LoVo (cell line): ENCODE measurements at places on chromosomes 3 and 15.
A peak's percentile ranks its signal among the peaks of the same experiment; 100 is the strongest.

- DNase-seq: no peak
These were observed 465.1 kb upstream of the CFAP20DC start for GRCh38 chr3:59514865-59515482.

GRCh38 chr15:96849271-96849900 lies 518.9 kb downstream of the NR2F2 start:
- no peak for DNase-seq

- DNase-seq: peak; percentile 62
These were observed 11.0 kb upstream of the PDCD6IP start for GRCh38 chr3:33787328-33788009.

DNA sequence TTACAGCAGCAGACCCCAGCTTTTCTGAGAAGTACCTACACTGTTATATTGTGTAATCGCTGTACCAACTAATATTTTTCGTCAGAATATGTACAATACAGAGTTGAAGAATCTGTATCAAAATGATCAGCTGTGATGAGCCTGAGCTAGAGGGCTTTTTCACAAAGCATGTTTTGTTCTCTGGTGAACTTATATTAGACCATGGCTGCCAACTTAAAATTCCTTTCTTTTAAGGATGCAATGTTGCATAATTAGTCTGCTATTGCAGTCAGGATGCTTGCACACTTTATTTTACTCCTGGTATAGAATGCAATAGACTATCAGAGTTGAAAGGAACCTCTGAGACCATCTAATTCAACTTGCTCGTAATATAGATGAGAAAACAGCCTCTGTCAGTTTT lies 127.8 kb downstream of the RBMS3 start:
- no peak for DNase-seq

- DNase-seq: no peak
These were observed 33.5 kb downstream of the TUSC7 start for GRCh38 chr3:116743062-116743461.

- DNase-seq: no peak
These were observed 25.6 kb upstream of the VPS8 start for GRCh38 chr3:184786280-184786941.

DNA sequence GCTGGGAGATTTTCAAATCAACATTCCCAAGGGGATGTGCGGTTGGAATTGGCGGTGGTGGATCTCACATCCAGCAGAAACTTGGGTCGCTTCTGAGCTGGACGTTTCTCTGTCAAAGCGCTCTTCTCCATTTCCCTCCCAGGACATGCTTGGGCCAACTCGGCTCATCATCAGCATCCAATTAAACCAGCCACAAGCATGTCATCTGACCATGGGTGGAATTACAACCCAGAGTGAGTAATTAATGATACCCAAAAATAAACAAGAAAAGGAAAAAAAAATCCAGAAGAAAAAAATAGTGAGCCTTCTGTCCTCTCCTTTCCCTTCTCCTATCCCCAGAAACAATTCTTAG lies 111.2 kb downstream of the XXYLT1 start:
- no peak for DNase-seq

DNA sequence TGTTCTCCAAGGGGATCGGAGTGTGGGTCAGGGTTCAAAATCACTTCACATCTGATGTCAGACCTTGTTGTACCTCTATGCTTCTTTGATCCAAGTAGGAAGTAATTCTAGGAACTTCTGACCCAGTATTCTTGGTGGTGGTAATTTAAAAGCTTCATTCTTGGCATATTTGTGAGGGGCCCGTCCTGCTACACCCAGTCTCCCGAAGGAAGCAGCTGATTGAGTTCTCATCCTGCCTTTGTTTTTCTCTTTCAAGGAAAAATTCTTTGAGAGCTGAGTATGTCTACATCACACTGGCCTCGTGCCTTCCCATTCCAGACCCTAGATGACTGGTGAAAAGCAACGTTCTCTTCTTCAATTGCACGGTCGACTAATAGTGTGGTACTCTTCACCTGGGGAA lies 234.4 kb upstream of the TPRG1 start:
- no peak for DNase-seq

GRCh38 chr3:159950156-159950898 lies 38.3 kb upstream of the IL12A start:
- DNase-seq: no peak

DNA sequence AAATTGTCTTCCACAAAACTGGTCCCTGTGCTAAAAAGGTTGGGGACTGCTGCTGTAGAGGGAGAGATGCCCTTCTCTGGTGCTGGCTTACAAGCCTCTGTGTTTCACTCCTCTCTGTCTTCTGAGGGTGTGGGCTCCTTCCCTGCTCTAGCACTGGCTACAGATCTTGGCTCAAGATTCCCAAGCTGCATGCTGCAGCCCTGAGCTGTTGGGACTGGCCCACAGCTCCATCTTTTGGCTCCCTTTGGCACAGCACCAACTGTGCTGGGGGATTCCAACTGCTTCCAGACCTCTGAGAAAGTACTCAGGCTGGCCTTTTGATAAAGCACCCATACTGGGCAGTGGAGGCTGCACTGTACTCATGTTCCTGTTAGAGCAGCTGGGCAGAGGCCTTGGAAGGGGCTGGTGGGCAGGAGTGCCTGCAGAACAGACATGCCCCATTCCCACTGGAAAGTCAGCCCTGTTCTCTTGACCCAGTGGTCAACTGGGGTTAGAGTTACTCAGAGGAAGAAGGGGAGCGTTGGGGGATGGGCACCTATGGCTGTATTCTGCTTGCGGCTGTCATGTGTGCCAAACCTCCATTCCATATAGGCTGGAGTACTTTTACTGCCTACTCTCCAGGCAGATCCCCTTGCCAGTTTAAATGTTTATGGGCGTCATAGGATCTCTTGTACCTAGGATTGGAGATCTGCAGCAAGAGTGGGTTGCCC lies 55.7 kb downstream of the GALK2 start:
- DNase-seq: no peak

GRCh38 chr3:12986986-12987385 lies 86.2 kb downstream of the IQSEC1 start:
- DNase-seq: no peak

DNA sequence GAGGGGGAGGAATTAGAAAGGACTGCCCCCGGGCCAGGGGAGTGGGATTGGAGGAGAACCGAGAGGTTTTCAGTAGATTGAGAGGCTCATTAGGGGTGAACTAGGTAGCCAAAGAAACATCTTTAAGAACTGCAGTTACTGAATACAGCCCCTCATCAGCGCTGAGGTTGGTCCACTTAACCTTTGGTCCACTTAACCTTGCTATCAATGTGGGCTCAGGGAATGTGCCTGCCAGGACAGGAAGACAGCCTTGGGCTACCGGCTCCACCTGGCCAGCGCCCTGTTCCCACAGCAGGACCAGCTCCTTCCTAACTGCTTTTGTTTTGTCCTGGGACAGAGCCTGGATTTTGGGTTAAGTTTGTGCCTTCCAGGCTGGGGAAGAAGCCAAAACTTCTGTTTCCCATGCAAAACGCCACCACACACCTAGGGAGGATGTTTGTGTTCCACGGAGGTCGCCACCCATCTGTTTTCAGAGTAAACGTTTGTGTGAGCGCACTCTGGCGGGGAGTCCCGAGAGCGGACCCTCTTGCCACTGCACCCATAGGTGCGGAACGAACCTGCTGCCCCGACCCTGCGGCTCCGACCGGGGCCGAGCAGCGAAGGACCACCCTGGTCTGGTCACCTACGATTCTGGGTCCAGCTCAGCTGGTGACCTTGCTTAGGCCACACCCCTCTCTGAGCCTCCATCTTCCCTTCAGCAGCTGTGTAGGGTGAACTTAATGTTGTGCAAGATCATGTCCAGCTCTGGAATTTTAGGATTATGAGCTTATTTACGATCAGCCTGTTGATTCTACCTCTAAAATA lies 107.4 kb downstream of the VGLL4 start:
- DNase-seq: no peak

DNA sequence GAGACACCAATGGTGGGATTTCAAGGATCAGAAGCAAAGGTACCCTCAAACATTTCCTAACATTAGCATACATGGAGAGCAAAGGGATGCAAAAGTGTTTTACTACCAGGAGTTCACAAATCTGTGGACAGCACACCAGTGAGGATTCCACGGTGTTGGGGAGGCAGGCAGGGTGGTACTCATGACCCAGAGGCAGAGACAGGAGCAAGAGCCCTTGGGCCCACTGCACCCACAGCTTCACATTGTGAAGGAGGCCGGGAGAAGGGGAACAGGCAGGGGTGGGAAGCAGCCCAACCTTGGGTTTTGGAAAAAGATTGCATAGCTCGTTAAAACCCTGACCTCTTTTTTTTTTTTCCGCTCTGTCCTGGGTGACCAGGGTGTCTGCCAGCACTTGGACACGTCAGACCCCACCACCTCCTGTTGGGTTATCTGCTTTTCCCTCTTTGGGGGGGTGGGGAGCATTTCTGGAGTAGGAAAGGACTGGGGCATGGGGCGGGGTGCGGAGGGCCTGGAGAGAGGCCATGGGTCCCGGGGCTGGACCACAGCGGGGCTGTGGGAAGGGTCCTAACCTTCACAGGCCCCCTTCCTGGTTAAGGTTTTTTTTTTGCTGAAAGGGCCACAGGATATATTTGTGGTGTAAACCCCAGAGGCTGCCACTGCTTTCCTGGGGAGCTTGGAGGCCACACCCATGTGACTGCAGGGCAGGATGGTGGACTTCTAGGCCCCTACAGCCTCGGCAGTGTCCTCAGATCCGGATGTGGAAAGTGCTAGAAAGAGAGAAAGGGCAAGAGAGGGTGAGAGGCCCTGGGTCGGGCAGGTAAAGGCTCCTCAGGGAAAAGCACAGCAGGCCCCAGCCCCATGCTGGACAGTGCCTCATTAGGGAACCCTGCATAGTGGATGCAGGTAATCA lies 12.5 kb downstream of the SH2D7 start:
- DNase-seq: no peak

GRCh38 chr3:178072391-178073305 lies 463.6 kb upstream of the KCNMB2 start:
- no peak for DNase-seq

GRCh38 chr3:195107593-195107992 lies 163.4 kb downstream of the XXYLT1 start:
- DNase-seq: no peak

DNA sequence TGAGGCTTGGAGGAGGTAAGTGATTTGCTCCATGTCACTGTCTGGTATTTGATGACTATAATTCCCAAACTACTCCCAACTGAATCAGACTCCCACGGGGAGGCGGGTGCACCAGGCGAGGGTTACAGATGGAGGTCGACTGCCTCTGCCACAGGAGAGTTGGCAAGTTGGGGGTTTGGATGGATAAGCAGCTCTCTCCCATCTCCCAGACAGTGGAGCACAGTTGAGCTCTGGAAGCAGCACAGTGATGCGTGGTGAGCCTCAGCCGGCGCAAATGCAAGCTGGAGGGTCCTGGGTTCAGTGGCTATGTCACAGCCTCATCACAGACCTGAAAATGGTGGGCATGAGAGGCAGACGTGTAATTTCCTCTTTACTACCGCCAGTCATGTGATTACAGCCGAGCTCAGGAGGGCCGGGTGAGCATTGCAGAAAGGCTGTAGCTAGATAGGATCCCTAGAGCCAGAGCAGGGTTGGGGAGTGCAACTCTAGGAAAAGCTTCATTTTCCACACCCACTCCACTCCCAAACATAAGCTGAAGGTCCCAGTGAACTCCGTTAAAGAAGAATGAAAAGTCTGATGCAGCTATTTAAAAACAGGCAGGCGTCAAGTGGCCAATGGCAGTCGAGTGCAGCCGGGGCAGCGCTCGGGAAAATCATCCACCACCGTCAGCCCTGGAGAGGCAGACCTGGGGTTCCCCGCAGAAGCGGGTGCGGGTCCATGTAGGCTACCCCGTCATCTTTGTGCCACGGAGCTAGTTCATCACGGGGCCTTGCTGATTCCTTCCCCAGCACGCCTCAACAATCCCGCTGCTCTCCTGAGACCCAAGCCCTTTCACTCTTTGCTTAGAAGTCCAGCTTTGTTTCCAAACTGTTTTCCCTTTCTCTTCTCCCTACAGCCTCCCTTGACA lies 33.3 kb upstream of the VPS8 start:
- no peak for DNase-seq
